Gastroesophageal sphincter (tissue), 4 donors: ENCODE measurements at places on chromosomes 1 and 21. TPM values are rescaled to one million over a fixed set of nuclear protein-coding genes. Genes with fewer than 3 reads are reported as not detected.

- ATAC-seq, result no peak
These were observed 13.5 kb downstream of the OLFML2B start for GRCh38 chr1:162010175-162010506.

GRCh38 chr1:160076295-160076694 lies 5.0 kb upstream of the KCNJ9 start:
- ATAC-seq, result no peak

MXRA8 gene
- total RNA-seq, result 79.9 TPM

DNA sequence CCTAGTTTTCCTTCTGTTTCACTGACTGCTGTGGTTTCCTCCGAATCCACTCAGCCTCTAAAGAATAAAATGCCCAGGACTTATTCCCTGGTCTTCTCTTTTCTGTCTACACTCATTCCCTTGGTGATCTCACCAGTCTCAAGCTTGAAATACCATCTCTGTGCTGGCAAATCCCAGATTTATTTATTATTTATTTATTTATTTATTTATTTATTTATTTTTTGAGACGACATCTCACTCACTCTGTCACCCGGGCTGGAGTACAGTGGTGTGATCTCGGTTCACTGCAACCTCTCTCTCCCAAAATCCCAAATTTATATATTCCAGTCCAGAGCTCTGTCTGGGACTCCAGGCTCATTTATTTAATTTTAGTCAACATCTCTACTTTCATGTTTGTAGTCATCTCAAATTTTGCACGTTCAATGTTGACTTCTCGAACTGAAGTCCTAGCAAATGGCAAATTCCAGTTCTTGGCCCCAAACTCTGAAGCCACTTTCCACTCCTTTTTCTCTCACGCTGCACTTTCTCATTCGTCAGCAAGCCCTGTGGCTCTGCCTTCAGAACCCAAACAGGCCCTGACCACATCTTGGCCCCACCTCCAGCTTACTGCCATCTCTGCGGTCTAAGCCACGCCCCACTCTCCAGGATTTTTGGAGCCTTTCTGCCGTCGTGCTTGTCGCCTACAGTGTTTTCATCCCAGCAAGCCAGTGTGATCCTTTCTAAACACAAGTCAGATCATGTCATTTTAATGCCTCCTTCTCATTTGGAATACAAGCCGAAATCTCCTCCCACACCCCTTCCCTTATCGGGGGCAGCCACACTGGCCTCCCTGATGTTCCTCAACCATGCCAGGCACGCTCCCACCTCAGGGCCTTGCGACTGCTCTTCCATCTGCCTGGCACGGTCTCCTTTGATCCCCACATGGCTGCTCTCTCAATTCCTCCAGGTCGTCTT lies 14.2 kb upstream of the TENT5B start:
- peak; percentile 54 for ATAC-seq

DNA sequence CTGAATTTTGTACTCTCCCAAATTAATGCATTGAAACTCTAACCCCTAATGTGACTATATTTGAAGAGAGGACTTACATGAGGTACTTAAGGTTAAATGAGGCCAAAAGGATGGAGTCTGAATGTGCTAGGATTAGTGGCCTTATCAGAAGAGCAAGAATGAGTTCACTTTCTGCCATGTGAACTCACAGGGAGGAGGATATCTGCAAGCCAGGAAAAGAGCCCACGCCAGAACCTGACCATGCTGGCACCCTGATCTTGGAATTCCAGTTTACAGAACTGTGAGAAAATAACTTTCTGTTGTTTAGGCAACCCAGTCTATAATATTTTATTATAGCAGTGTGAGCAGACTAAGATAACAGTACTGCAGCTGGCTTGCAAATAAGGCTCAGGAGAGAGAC lies 12.2 kb upstream of the FASLG start:
- no peak for ATAC-seq

NPPA gene
- not detected for total RNA-seq

DNA sequence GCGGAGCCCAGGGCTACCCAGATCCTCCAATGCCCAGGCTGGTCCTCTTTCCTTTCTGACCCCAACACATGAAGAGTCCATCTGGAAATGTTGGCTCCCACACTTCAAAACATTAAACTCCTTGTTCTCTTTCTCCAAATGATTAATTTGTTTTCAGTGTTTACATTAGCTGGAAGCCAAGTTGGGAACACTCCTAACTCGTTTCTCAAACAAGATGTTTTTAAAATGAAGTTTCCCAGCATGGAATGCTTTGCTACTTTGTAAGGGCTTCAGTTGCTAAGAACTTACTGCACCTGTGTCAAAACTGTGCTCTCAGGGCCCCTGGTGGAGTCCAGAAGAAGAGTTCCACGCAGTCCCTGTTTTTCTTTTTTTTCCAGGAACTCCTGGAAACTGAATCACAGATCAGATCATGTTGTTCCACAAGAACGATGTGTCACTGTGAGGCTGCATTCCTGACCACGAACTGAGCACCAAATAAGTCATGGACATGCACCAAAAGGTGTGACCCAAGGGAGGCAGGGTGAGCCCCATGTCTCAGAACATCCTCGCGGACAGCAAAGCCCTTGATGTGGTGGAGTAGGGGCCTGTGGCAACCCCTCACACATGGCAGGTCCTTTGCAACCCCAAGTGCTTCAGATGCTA lies 257.3 kb downstream of the KCNJ6 start:
- ATAC-seq, result peak; percentile 95

DNA sequence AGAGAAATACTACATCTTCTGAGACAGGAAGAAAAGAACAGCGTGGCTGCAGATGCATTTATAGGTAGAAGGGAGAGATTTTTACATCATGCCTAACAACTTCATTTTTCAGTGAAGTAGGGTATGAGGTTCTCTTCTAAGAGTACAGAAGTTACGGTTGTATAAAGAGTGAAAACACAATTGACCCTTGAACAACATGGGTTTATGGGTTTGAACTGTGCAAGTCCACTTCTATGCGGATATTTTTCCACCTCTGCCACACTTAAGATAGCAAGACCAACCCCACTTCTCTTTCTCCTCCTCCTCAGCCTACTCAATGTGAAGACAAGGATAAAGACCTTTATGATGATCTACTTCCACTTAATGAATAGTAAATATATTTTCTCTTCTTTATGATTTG lies 64.5 kb downstream of the RPAP2 start:
- no peak for ATAC-seq

- ATAC-seq, result no peak
These were observed 15.0 kb downstream of the MATN1 start for GRCh38 chr1:30708361-30708728.

DNA sequence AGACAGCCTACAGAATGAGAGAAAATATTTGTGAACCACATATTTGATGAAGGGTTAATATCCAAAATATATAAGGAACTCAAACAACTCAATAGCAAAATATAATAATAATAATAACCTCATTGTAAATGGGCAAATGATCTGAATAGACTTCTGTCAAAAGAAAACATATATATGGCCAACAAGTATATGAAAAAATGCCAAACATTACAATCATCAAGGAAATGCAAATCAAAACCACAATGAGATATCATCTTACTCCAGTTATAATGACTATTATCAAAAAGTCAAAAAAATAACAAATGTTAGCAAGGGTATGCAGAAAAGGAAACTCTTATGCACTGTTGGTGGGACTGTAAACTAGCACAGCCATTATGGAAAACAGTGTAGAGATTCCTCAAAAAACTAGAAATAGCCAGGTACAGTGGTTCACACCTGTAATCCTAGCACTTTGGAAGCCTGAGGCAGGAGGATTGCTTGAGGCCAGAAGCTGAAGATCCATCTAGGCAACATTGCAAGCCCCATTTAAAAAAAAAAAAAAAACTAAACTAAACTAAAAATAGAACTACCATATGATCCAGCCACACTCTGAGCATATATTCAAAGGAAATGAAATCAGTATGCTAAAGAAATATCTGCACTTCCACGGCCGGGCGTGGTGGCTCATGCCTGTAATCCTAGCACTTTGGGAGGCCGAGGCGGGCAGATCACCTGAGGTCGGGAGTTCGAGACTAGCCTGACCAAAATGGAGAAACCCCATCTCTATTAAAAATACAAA lies 17.3 kb upstream of the TRIM67 start:
- ATAC-seq, result no peak

DNA sequence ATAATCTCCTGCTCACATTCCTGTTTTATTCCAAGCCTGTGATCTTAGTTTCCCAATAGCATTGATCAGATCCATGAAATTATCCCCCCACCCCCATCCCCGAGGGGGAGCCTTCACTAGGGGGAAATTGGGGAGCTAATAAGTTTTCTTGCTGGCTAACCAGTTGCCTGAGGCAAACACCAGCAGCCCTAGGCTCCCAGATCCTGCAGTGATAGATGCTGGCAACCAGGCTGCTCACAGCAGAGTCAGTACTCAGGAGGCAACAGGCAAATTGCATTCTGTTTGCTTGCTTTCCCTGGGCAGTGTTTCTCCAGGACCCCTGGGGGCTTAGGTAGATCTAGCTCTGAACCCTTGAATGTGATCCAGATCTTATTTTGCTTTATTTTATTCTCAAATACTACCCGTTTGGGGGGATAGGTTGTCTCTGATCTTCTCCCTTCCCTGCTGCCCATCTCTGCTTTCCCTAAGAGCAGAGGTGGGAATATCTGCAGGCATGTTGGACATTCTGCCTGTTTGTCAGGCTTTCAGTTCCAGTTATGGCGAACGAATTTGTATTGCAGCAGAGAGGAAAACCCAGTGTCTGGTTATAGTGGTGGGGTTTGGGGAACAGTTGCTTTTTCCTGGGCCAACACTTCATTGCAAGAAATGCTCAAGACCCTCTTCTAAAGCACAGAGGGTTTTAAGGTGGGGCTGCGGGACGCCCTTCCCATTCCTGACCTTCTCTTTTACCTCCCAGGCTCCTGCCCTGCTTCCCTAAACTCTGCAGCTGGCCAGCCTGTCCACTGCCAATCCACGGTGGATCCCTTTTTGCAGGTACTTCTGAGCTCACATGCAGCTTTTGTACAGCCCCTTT lies 289.8 kb upstream of the PLXNA2 start:
- ATAC-seq, result no peak

DNA sequence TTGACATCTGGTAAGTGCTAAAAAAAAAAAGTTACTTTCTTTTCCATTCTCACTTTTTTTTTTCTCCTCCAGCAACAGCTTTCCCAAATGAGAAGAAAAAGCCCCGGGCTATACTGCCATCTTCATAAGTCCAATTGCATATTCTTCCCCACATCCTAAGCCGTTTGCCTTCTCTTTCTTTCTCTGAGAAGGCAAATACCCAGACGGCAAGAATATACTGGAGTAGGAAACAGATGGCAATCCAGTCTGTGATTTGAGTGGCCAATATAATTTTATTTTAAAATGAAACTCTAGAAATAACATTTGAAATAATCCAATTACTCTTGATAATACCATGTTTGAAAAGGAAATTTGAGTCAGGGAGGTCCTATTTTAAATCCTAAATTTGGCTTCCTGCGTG lies 44.6 kb upstream of the GREM2 start:
- no peak for ATAC-seq

GBP3 gene
- total RNA-seq, result 8.6 TPM

S100A11 gene
- total RNA-seq, result 104 TPM

GRCh38 chr21:45973475-45974072 lies 8.0 kb upstream of the COL6A1 start:
- ATAC-seq, result peak; percentile 31

IFNGR2 gene
- total RNA-seq, result 47.8 TPM

DNA sequence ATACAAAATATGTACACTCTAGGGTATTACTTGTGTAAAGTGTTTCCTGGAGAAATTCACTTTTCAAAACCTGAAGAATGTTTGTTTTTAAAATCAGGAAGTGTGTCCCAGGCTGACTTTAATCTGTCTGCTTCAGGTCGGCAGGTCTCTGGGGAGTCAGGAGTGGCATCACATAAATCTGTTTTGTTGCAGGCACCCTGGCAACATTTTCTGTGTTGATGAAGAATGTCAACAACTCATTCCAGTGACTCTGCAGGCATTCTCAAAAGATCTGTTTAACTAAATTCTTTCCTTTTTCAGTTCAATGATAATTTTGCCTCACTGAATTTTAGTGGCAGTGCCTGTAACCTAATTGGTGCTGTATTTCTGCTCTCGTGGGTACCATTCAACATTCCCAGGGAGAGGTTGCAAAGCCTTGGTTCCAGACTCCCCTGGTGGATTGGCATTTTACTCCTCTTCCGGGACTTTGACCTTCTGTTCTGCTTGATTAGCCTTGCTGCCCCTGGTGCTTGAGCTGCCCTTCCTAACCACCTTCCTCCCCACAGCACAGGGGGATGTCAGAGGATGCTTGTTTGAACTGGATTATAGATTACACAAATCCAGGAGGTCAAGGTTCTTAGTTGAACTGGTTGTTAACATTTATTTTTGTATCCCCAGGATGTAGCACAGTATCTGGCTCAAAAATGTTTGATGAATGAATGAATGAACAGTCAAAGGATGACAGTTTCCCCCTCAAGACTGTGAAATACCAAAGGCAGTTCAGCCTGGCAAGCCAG lies 55.4 kb upstream of the LPGAT1 start:
- no peak for ATAC-seq

DNA sequence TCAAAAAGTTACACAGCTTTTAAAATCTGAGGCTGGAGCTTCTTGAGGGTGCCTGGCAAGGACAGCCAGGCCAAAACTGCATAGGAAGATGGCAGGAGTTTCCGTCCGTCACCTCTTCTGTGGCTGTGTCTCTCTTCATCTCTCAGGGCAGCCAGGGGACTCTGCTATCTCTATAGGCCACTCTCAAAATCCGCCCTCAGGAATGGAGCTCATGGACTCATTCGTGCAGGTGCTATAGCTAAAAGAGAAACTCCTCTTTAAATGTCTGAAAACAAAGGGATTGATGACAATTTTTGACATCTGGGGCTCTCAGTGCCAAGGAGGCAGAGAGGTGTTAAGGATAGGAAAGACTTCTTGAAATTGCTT lies 27.2 kb downstream of the OVAAL start:
- ATAC-seq, result no peak

DNA sequence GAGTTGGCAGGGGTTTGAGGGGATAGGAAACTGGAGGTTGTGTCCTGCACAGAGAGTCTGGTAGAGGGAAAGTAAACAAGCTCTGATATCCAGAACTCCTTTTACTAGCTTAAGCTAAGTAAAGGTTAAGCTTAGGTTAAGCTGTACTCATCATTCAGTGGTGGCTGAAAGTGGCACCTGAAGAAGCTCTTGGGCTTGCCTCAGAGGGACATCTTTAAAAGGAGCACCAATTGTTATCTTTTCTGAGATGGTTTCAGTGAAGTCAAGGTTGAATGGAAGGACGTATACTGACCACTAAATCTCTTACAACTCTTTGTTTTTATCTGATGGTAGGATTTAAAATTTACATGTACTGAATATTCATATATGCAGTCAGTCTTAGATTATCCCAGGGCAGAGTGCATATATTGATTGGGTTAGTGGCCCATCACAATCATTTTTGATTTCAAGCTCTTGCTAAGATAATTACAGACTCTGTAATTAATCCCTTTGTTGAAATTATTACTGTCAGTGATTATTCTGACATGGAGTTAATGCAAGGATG lies 43.3 kb downstream of the S1PR1 start:
- ATAC-seq, result no peak

S100A1 gene
- 8.3 TPM for total RNA-seq

- peak; percentile 59 for ATAC-seq
These were observed 463 bp upstream of the PRRC2C start for GRCh38 chr1:171484760-171485374.

GRCh38 chr21:21929226-21929625 lies 931.0 kb downstream of the NCAM2 start:
- ATAC-seq, result no peak
